ENCODE measurements at places on chromosomes 16 and 17.

GRCh38 chr16:78684030-78684611 lies 584.7 kb downstream of the WWOX start:
- DNase-seq: no peak

DNA sequence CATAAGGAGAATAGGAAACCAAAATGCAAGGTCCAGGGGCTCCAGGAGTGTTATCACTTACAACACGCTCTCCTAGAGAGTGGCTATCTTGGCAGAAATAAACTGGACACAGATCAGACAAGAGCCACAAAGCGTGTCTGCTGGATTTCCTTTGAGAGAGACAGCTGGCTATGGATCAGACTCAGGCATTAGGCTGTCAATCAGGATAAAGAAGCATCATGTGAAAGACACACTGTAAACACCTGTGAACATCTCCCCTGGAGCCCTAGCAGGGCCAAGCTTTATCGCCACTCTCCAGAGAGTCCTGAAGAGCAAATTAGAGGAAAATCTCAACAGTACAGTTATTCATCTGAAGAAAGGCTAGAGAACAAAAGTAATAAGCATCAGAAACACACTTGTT lies 26.0 kb downstream of the SYCE1L start:
- no peak for DNase-seq

- DNase-seq: no peak
These were observed 1729.1 kb downstream of the TP53TG3F start for GRCh38 chr16:35188288-35189155.

- DNase-seq: no peak
These were observed 67.4 kb downstream of the PIPOX start for GRCh38 chr17:29110372-29110757.

GRCh38 chr16:87705771-87706277 lies 60.0 kb downstream of the KLHDC4 start:
- no peak for DNase-seq

DNA sequence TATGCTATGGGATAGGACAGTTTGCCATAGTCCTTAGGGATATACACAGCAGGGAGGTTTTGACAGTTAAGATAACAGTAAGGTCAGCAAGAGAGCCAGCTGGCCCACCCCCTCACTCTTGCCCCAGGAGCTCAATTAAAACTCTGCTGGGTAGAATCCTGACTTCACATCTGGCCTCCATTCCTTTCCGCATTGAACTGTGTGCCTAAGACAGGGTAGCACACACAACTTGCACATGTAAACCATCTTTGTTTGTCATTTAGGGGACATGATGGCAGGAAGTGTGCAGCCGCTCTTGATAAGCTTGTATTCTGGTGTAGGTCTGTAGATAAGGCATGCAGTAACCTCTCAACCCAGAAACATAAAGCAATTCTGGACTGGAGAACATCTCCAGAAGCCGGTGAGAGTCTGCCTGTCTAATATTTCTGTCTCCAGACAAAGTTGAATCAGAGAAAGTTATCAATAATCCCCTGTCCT lies 5.2 kb downstream of the MINK1 start:
- no peak for DNase-seq

DNA sequence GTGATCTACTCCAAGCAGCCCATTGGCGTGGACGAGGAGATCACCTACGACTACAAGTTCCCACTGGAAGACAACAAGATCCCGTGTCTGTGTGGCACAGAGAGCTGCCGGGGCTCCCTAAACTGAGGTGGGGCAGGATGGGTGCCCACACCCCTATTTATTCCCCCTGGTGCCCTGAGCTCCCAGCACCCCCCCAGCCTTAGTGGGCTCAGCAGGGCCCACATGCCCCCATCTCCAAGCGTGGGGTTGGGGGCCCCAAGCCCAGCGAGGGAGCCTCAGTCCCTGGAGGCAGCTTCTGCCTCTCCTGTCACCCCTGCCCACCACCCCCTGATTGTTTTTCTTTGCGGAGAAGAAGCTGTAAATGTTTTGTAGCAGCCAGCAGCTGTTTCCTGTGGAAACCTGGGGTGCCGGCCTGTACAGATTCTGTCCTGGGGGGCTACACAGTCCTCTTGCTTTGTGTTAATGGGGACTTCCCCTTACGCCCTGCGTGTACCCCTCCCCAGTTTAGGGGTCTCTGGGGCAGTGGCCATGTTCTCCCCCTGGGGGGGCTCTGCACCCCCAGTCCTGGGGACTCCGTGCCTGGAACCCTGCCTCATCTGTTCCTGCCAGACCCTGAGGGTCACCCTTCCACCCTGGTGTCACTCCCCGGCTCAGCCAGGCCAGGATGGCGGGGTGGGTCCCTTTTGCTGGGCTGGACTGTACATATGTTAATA lies 953 bp upstream of the HSD3B7 start:
- no peak for DNase-seq

DNA sequence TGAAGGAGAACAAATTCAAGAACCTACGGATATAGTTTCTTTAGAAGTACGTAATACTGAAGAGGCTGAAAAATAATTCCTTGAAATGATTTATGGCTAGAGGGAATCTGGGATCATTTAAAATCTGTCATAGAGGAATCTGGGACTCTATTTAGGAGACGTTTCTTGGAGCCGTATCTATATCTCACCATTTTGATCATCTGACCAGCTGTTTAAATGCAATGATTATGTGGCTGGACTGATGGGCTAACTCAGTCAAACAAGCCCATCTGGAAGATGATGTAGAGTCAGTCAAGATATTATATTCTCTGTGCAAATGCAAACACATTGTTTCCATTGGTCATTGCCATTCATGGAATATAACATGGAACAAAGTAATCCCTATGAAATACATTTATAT lies 467.7 kb upstream of the ZFHX3 start:
- DNase-seq: no peak

DNA sequence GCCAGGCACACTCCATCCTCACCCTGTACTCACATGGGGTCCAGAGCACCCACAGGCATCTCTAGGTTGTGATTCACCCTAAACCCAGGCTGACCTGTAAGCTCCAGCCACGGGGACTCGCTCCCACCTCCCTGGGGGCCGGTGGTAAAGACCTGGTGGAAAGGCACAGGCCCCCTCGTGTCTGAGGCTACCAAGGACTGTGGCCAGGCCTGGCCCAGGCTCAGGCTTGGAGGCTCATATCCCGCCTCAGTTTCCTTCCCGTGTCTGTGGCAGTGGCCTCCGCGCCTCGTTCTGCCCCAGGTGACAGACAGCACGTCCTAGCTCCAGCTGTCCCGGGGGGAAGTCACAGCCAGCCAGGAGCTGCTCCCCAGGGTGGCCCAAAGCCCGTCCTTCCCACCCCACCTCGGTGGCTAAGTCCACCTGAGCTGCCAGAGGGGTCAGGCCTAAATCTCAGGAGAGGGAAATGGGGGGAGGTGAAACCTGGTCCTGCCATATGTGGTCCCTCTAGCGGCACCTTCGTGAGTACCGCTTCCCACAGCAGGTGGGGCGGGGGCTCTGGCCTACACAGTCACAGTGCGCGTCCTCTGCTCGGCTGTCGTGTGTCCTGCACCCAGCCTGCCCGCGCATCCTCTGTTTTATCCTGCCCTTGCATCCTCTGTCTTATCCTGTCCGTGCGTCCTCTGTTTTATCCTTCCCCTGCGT lies 12.6 kb downstream of the CDH15 start:
- no peak for DNase-seq

DNA sequence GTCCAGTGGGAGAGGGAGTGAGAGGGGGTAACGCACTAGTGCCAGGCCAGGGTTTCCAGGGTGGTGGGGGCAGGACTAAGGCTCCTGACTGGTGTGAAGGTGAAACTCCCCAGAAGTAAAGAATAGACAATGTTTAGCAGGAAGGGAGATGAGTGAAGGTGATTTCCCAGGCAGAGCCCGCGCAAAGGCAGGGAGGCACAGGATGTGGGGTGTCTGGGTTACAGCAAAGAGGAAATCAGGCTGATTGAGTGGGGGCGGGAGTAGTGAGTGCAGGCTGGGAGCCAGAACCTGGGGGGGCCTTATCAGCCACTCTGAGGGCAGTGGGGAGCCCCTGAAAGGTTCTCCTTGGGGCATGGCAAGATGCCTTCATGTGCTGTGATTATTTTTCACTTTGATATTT lies 167.5 kb downstream of the UTP18 start:
- peak; percentile 28 for DNase-seq

DNA sequence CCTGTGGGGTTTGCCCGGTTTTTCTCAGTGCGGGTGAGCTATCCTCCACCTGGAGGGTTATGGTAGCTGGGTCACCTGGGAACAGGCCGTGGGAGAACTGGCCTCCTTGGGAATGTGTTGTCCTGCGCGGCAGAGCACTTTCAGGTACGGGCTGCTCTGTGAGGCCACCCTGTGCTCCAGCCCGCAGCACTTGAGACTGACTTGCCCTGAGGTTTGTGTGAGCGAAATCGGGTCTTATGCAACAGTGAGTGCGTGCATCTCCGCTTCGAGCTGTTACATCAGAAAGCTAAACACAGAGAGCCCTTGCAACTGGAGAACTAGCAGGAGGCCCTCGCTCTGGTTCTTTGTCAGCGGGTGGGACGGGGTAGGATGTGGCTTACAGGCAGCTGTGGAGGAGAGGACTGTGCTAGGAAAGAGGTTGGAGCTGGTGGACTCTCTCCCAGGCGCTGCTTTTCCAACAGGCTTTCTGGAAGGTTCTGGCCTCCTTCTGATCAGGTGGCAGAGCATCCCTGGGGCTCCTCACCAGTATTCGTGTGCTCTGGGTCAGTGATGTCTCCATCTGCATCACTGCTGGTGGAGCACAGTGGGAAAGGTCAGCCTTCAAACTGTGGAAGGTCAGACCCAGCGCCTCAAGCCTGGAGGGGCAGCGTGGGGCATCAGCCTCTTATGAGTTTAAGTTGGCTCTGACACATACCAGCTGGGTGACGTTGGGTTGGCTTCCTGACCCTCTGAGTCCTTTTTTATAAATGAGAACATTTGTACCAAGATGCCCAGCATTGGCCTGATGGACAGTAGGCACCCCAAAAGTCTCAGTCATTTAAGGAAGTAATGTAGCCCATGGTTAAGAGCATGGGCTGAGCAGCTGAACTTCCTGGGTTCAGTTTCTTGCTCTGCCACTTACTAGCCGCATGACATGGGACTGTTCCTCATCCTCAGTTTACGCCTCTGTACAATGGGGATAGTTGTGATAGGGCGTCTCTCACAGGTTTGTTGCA lies 76.3 kb downstream of the KSR1 start:
- DNase-seq: no peak

DNA sequence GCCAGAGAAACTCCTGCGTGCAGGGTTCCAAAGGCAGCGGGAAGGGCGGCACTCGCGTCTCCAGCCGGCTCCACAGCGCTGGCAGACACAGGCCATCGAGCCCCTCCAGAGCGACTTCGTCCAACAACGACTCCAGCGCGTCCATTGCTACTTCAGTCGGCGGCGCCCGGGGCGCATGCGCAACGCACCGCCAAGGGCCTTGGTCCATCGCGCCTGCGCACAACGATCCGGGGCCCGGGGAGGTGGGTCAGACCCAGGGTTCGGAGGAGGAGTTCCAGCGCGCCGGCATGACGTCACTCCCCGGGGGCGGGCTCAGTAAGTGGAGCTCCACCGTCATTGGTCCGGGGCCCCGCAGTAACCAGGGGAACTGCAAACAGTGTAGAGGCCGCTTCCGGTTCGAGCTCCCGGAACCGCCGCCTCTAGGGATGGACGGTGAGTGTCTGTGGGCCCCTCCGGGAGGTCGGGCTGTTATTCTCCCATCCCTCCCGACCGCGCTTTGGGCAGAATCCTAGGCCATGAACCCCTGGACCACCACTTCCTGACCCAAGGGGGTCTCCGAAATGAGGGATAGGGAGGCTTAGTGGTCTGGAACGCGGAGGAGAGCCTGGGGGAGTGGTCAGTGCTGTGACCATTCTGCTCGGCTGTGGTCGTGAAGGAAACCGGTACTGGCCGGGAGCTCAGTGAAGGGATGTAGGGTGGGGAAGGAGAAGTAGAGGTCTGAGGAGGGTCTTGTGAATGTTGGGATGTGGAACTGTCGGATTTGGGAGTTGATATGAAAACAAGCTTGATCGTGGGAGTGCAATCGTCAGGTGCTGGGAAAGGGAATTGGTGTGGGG lies at the start of the genes GTF3C1 and KATNIP:
TSS of gene GTF3C1 (minus strand) at position 168 of the 836 bp plus-strand sequence. CDS start at position 145, 23 bp downstream.
TSS of gene KATNIP (plus strand) at position 399 of the 836 bp plus-strand sequence. CDS start at position 426, 27 bp downstream.
- DNase-seq: peak; percentile 100

GRCh38 chr16:89822188-89823086 lies 5.8 kb upstream of the SPIRE2 start:
- no peak for DNase-seq

- peak; percentile 49 for DNase-seq
These were observed 22.7 kb downstream of the PEMT start for GRCh38 chr17:17568772-17569195.

- no peak for DNase-seq
These were observed 8.9 kb upstream of the MYH11 start for GRCh38 chr16:15865742-15866141.

GRCh38 chr16:17606460-17606859 lies 135.7 kb upstream of the XYLT1 start:
- DNase-seq: no peak

DNA sequence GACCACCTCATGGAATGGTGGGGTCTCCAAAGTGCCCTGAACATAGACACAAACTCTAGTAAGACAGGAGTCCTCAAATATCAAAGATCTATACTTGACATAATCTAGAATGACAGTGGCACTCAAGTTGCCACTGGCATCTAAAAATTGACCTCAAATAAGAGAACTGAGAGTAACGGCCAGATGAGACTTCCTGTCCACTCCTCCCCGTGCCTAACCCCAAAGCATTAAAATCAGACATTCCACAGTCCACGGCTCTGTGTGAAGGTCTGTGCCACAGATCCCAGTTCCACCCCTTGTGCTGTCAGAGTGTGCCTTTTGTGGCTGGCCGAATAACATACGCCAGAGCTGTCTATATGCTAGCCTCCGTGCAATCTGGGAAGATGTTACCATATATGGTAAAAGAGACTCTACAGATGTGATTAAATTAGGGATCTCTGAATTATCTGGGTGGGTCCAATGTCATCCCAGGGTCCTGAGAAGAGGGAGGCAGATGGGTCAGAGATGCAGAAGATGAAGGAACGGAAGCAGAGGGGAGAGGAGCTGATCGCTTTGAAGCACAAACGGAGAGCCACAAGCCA lies 21.0 kb upstream of the EVPL start:
- no peak for DNase-seq

- DNase-seq: no peak
These were observed 7.2 kb downstream of the DLX3 start for GRCh38 chr17:49987681-49988441.

GRCh38 chr17:72715906-72716572 lies 376.4 kb downstream of the SLC39A11 start:
- DNase-seq: no peak

GRCh38 chr17:79026376-79027273 lies 2.7 kb downstream of the C1QTNF1 start:
- no peak for DNase-seq

- DNase-seq: peak; percentile 48
These were observed 482.6 kb downstream of the NPIPA7 start for GRCh38 chr16:16861546-16861945.

GRCh38 chr17:49434821-49435670 lies 20.4 kb upstream of the PHB1 start:
- no peak for DNase-seq

All from stimulated activated CD4-positive, alpha-beta T cell treated with anti-CD3 and anti-CD28 coated beads, Interleukin-1b, Interleukin-23, amount 100 ng/mL, for 4 hours (primary cell).